Uterus (tissue), 4 donors: ENCODE measurements at places on chromosomes 4 and X. TPM values are rescaled to one million over a fixed set of nuclear protein-coding genes. Genes with fewer than 3 reads are reported as not detected.

DNA sequence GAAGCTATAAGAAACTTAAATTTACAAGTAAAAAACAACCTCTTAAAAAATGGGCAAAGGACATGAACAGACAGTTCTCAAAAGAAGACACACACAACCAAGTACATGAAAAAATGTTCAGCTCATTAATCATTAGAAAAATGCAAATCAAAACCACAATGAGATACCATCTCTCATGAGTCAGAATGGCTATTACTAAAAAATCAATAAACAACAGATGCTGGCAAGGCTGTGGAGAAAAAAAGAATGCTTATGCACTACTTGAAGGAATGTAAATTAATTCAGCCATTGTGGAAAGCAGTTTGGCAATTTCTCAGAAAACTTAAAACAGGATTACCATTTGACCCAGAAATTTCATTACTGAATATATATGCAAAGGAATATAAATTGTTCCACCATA lies 666.3 kb upstream of the GRIA3 start:
- H3K27ac ChIP-seq = no peak overlapping the region
- H3K4me1 ChIP-seq = no peaks in the 10 kb centered on the region
- H3K27me3 ChIP-seq = no peaks in the 10 kb centered on the region
- H3K36me3 ChIP-seq = no peaks in the 10 kb centered on the region

- H3K4me3 ChIP-seq = peak overlapping the region; percentile 81
- H3K27ac ChIP-seq = peak overlapping the region; percentile 94
- H3K27me3 ChIP-seq = no peaks in the 10 kb centered on the region
- H3K36me3 ChIP-seq = no peaks in the 10 kb centered on the region
- no peaks in the 10 kb centered on the region for H3K4me1 ChIP-seq
- no peak for DNase-seq
These were observed 819 bp downstream of the PDLIM3 start for GRCh38 chr4:185534511-185534865.

Gene SH2D1A
- 0.76 TPM for total RNA-seq

- no peak overlapping the region for H3K27ac ChIP-seq
- no peaks in the 10 kb centered on the region for H3K4me1 ChIP-seq
- no peaks in the 10 kb centered on the region for H3K27me3 ChIP-seq
- H3K4me3 ChIP-seq = no peak overlapping the region
- H3K36me3 ChIP-seq = no peaks in the 10 kb centered on the region
- DNase-seq = no peak
These were observed 17.8 kb downstream of the SSR4 start for GRCh38 chrX:153812220-153812619.

Gene TSPAN6
- total RNA-seq = 74.8 TPM

DNA sequence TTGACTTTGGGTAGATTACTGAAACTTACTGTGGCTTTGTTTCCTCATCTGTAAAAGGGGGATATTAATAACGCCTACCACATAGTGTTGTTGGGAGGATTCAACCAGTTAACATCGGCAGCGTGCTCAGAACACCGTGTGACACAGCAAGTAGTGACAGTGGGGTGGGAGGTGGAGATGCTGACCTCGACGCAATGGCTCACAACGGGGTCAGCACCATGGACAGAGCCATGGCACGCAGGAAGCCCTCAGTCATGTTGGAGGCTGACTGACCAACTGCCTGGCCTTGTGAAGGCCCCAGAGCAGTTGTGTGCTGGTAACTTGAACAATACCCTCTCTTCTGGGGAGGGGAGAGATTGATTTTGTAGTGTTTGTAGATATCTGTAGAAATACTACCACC lies 93.2 kb downstream of the WFS1 start:
- H3K4me3 ChIP-seq = no peak overlapping the region
- no peaks in the 10 kb centered on the region for H3K27me3 ChIP-seq
- H3K4me1 ChIP-seq = no peaks in the 10 kb centered on the region
- H3K36me3 ChIP-seq = no peaks in the 10 kb centered on the region
- DNase-seq = no peak

GRCh38 chr4:104429150-104429741 lies 65.4 kb downstream of the CXXC4 start:
- no peaks in the 10 kb centered on the region for H3K4me1 ChIP-seq
- H3K27ac ChIP-seq = no peak overlapping the region
- H3K27me3 ChIP-seq = no peaks in the 10 kb centered on the region

Gene RAB33A
- 3.0 TPM for total RNA-seq

- no peak overlapping the region for H3K27ac ChIP-seq
- no peaks in the 10 kb centered on the region for H3K36me3 ChIP-seq
- DNase-seq = no peak
- H3K27me3 ChIP-seq = no peaks in the 10 kb centered on the region
These were observed 601.4 kb downstream of the KCNIP4 start for GRCh38 chr4:21347142-21347541.

DNA sequence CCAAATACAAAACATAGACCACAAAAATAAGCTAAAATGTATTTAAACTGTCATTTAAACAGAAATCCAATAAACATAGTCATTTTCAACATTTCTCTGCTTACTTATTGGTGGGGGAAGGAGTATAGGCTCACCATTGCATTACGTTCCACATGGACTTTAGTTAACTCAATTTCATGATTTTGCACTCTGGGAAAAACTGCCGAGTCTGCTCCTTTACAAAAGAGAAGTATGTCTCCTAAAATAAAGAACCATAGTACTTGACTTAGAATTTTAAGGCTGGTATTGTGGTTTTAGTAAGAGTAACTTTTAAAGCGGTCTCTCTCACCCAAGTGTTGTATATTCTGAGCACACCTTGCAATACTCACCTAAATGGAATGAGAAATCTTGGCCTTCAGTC lies 75.1 kb upstream of the MCF2 start:
- H3K27ac ChIP-seq = no peak overlapping the region
- no peaks in the 10 kb centered on the region for H3K27me3 ChIP-seq
- no peaks in the 10 kb centered on the region for H3K36me3 ChIP-seq
- no peak for DNase-seq

DNA sequence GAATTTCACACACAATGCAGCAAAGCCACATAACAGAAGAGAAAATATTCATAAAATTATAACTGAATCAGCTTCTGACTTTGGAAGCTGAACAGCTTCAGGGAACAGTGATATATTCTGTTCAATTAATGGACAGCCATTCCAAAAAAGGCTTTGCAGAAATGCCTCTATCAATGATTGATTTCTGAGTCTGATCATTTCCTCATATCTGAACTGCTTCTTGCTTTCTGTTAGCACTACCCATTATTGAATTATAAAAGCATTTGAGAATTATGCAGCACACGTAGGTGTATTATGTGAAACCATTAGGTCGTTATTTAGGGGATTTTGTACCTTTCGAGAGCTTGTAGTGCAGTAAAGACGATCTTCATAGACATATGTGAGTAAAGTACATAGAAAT lies 159.6 kb downstream of the STIM2 start:
- no peaks in the 10 kb centered on the region for H3K4me1 ChIP-seq
- DNase-seq = no peak
- H3K27ac ChIP-seq = no peak overlapping the region

- H3K27ac ChIP-seq = no peak within 1 kb of the TSS
- H3K4me3 ChIP-seq = no peak within 1 kb of the TSS
These were observed at the start of gene GCNA for GRCh38 chrX:71578253-71579135. GCNA (plus strand) TSS chrX:71578437; CDS start chrX:71580822, 2,385 bp downstream.

Gene RHOXF1
- total RNA-seq = not detected

DNA sequence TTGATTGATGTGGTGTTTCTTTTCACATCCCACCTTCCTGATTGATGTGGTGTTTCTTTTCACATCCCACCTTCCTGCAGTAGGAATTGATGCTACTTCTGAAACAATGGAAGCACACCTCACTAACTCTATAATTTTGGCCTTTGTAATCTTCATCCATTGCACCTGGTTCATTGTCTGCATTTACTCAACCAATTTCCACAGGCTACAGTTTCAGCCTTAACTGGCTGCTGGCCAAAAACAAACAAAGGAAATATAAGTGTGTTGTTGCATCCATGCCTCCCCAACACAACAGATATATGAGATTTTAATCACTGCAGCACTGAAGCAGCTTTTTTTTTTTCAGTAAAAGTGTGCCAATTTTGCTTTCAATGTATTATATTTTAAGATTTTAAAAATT lies 867.6 kb upstream of the PCDH7 start:
- no peaks in the 10 kb centered on the region for H3K36me3 ChIP-seq
- no peaks in the 10 kb centered on the region for H3K27me3 ChIP-seq
- no peak overlapping the region for H3K4me3 ChIP-seq
- no peak for DNase-seq

Gene FREM3
- 1.9 TPM for total RNA-seq

GRCh38 chr4:75819121-75819520 lies 83.1 kb downstream of the PPEF2 start:
- no peak overlapping the region for H3K4me3 ChIP-seq
- DNase-seq = no peak
- no peaks in the 10 kb centered on the region for H3K27me3 ChIP-seq
- no peak overlapping the region for H3K27ac ChIP-seq
- no peaks in the 10 kb centered on the region for H3K4me1 ChIP-seq

GRCh38 chr4:88130544-88131305 lies 27.7 kb downstream of the ABCG2 start:
- no peaks in the 10 kb centered on the region for H3K36me3 ChIP-seq
- no peaks in the 10 kb centered on the region for H3K27me3 ChIP-seq
- H3K27ac ChIP-seq = no peak overlapping the region
- no peaks in the 10 kb centered on the region for H3K4me1 ChIP-seq

- DNase-seq = no peak
- H3K4me3 ChIP-seq = no peak overlapping the region
- H3K36me3 ChIP-seq = no peaks in the 10 kb centered on the region
These were observed 33.9 kb downstream of the TMPRSS11A start for GRCh38 chr4:67929426-67929825.

DNA sequence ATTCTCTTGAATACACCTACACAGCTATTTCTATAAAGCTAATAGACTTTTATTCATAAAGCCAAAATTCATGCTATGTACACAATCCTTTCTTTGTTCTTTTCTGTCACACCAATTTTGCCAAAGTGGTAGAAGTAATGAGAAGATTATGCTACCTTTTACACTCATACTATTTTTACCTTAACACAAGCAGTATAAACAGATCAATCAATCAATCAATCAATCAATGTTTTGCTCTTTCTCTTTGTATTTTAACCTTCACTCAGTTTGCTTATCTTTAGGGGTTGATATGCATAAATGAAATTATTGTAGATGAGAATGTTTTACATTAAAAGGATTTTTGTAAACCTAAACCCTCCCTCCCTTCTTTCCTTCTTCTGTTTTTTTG lies 878.6 kb downstream of the RAPGEF2 start:
- H3K27ac ChIP-seq = no peak overlapping the region
- DNase-seq = no peak
- no peaks in the 10 kb centered on the region for H3K36me3 ChIP-seq
- no peaks in the 10 kb centered on the region for H3K4me1 ChIP-seq

DNA sequence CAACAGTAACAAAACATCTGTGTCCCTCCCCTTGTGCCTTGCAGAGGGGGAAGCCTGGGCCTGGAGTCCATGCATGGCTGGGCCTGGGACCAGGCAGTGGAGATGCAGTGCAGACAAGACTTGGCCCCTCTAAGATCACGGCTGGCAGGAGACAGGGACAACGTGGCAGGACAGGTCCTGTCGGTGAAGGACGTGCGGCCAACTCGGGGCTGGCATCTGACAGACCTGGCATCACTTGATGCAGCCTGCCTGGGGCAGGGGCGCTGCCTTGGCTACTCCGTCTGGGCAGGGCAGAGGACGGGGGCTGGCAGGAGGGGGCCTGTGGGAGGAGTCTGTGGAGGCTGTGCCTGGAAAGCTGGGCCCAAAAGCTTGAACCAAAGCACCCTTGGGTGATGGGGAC lies 112.1 kb downstream of the CPZ start:
- H3K4me3 ChIP-seq = no peak overlapping the region
- no peaks in the 10 kb centered on the region for H3K36me3 ChIP-seq
- H3K27me3 ChIP-seq = no peaks in the 10 kb centered on the region
- no peaks in the 10 kb centered on the region for H3K4me1 ChIP-seq
- peak; percentile 6 for DNase-seq
